Lower lobe of right lung (tissue), 2 donors: ENCODE measurements at places on chromosomes 16 and 17. TPM values are rescaled to one million over a fixed set of nuclear protein-coding genes. Genes with fewer than 3 reads are reported as not detected.

The ODAD4 gene
- total RNA-seq, result 5.4 TPM

The LITAFD gene
- total RNA-seq, result not detected

The CD2BP2 gene
- total RNA-seq, result 52.3 TPM

The MYO19 gene
- total RNA-seq, result 38.9 TPM

The ZPBP2 gene
- total RNA-seq, result not detected

DNA sequence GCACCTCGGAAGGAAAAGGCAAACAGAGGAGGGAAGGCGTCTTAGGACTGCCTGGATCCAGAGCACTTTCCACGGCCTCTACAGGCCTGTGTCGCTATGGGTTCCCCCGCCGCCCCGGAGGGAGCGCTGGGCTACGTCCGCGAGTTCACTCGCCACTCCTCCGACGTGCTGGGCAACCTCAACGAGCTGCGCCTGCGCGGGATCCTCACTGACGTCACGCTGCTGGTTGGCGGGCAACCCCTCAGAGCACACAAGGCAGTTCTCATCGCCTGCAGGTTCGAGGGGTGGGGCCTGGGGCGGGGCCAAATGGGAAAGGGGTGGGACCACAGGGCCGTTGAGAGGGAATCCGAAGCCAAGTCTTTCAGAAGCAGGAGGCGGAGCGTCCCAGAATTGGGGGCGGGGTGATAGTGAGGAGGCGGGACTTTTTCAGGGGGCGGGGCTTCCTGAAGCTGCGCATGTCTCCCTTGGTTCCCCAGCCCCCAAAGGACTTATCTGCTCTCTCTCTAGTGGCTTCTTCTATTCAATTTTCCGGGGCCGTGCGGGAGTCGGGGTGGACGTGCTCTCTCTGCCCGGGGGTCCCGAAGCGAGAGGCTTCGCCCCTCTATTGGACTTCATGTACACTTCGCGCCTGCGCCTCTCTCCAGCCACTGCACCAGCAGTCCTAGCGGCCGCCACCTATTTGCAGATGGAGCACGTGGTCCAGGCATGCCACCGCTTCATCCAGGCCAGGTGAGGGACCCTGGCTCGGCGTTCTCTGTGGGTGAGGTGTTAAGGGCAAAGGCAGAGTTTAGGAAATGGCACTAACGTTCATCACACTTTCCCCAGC is 939 bp downstream of the BCL6B start:
- peak overlapping the region; percentile 59 for H3K4me3 ChIP-seq
- H3K36me3 ChIP-seq, result no peaks in the 10 kb centered on the region
- peaks cover 62% of the 10 kb centered on the region for H3K4me1 ChIP-seq
- peak overlapping the region; percentile 93 for H3K27ac ChIP-seq
- no peaks in the 10 kb centered on the region for H3K27me3 ChIP-seq

DNA sequence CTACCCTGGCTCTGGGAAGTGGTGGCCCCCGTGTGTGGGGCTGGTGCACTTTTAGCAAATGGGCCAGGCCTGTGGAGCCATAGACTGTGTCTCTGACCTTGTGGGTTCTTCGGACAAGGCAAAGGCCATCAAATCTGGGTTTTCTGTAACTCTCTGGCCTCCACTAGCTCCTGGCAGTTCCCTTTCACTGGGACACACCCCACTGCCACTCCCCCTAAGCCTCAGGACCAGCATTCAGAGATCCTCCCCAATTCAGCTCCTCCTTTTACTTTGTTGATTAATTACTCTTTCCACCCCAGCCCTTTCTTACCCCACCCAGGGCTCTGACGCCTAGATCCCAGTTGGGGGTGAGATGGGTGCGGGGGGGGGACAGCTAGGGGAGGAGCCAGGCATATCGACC is 53.9 kb upstream of the IRX3 start:
- no peaks in the 10 kb centered on the region for H3K36me3 ChIP-seq
- H3K27ac ChIP-seq, result no peak overlapping the region
- no peak overlapping the region for H3K4me3 ChIP-seq
- no peak for DNase-seq
- H3K27me3 ChIP-seq, result no peaks in the 10 kb centered on the region
- no peaks in the 10 kb centered on the region for H3K4me1 ChIP-seq

- no peak for DNase-seq
- H3K4me3 ChIP-seq, result no peak overlapping the region
- no peaks in the 10 kb centered on the region for H3K36me3 ChIP-seq
- no peak overlapping the region for H3K27ac ChIP-seq
- no peaks in the 10 kb centered on the region for H3K27me3 ChIP-seq
- peaks cover 18% of the 10 kb centered on the region for H3K4me1 ChIP-seq
Measured at GRCh38 chr16:17339764-17340541, 130.8 kb downstream of the XYLT1 start.

- H3K27me3 ChIP-seq, result no peaks in the 10 kb centered on the region
- no peaks in the 10 kb centered on the region for H3K36me3 ChIP-seq
- H3K27ac ChIP-seq, result no peak overlapping the region
- DNase-seq, result no peak
- peaks cover 71% of the 10 kb centered on the region for H3K4me1 ChIP-seq
Measured at GRCh38 chr17:19305761-19306159, 56.8 kb downstream of the B9D1 start.

- H3K4me1 ChIP-seq, result peaks cover 57% of the 10 kb centered on the region
- H3K27me3 ChIP-seq, result no peaks in the 10 kb centered on the region
- H3K4me3 ChIP-seq, result no peak overlapping the region
- H3K27ac ChIP-seq, result peak overlapping the region; percentile 82
- no peaks in the 10 kb centered on the region for H3K36me3 ChIP-seq
Measured at GRCh38 chr16:19130385-19130784, 16.6 kb downstream of the ITPRIPL2 start.

DNA sequence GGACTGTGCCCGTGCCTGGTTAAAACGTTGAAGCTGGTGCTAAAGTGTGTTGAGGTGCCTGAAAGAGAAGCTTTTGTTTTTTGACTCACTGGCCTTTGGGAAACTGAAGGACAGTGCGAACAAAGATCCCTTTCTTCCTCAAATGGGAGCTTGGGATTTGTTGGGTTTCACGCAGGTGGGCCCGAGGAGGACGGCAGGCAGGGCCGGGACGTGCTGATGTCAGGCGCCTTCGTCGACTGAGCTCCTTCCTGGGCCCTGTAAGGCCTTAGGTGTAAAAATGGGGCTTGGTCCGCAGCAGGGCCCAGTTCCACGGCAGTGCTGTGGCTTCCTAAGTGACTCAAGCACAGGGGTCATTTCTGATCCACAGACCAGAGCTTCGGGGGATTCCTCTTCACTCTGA is 106.9 kb downstream of the BANP start:
- no peak for DNase-seq
- peaks cover 32% of the 10 kb centered on the region for H3K36me3 ChIP-seq
- peaks cover 5% of the 10 kb centered on the region for H3K4me1 ChIP-seq
- H3K4me3 ChIP-seq, result no peak overlapping the region

GRCh38 chr17:74417178-74418045 is 14.5 kb upstream of the GPRC5C start:
- H3K4me3 ChIP-seq, result no peak overlapping the region
- H3K27me3 ChIP-seq, result no peaks in the 10 kb centered on the region
- no peak for DNase-seq
- H3K27ac ChIP-seq, result no peak overlapping the region
- H3K36me3 ChIP-seq, result no peaks in the 10 kb centered on the region

GRCh38 chr16:89256651-89257254 is 39.2 kb downstream of the ZNF778 start:
- H3K4me1 ChIP-seq, result peaks cover 22% of the 10 kb centered on the region
- no peaks in the 10 kb centered on the region for H3K36me3 ChIP-seq
- peak overlapping the region; percentile 55 for H3K4me3 ChIP-seq
- peak overlapping the region; percentile 24 for H3K27ac ChIP-seq
- peak; percentile 70 for DNase-seq

DNA sequence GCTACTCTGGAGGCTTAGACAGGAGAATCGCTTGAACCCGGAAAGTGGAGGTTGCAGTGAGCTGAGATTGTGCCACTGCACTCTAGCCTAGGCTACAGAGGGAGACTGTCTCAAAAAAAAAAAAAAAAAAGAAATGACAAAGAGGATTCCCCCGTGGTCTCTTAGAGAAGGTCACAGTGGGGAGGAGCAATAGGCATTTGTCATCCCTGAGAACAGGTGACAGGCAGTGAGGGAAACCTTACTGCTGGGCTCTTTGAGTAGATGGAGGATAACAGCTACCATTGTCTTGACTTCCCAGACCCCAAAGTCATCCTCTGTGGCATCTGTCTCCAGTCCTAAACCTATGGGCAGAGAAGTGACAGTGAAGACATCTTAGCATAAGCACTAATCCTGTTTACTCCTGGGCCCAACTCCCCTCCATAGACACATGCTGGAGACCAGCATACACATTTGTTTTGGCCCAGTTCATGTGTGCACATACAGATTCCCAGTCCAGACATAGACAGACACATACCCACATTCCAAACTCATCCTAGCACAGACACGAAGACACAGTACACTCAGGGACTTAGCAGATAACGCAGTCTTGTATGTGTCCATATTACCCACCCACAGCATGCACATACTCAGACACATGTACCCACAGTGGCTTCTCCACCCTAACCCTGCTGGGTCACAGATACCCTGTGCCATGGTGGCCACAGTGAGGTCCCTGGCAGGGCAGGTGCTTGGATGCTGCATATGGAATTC is 2.7 kb downstream of the ESRP2 start:
- peak overlapping the region; percentile 94 for H3K27ac ChIP-seq
- H3K4me3 ChIP-seq, result peak overlapping the region; percentile 32
- H3K36me3 ChIP-seq, result peaks cover 48% of the 10 kb centered on the region
- H3K27me3 ChIP-seq, result no peaks in the 10 kb centered on the region
- no peak for DNase-seq

GRCh38 chr17:39740357-39741111 is 2.8 kb downstream of the GRB7 start:
- H3K27me3 ChIP-seq, result peaks cover 39% of the 10 kb centered on the region
- peaks cover 24% of the 10 kb centered on the region for H3K4me1 ChIP-seq
- no peak for DNase-seq

- H3K4me1 ChIP-seq, result peaks cover 12% of the 10 kb centered on the region
- no peak for DNase-seq
- no peak overlapping the region for H3K4me3 ChIP-seq
- no peak overlapping the region for H3K27ac ChIP-seq
- H3K27me3 ChIP-seq, result no peaks in the 10 kb centered on the region
- H3K36me3 ChIP-seq, result no peaks in the 10 kb centered on the region
Measured at GRCh38 chr16:53844804-53845203, 140.8 kb downstream of the FTO start.

DNA sequence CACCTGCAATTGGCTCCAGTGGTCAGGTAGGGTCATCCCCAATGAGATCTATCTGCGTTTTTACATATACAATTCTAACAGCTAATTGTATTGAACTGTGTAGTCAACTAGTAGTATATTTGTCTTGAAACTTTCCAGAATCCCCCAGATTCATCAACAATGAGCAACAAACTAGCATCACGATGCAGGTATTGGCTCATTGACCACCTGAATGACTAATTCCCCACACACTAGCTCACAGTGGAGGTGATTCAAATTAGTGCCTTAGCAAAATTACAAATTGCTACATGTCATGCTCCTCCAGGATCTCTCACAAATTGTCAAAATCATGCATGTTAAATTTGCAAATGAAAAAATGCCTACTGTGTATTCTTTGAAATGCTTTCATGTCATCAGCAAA is 62.8 kb upstream of the MPHOSPH6 start:
- H3K27me3 ChIP-seq, result no peaks in the 10 kb centered on the region
- no peak overlapping the region for H3K4me3 ChIP-seq
- peaks cover 4% of the 10 kb centered on the region for H3K4me1 ChIP-seq
- H3K36me3 ChIP-seq, result no peaks in the 10 kb centered on the region

DNA sequence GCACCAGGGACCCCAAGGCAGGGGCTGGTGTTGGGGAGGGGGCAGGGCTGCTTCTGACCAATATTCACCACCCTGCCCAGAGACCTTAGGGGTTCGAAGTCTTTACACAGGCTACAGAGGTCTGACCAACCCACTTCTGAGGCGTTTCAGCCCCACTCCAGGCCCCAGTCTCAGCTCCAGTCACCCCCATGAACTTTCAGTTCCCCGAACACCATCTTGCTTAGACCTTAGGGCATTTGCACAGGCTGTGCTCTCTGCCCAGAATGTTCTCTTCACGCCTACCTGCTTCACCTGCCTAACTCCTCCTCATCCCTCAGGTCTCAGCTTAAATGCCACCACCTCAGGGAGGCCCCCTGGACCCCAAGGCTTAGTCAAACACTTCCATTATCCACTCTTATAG is 25.8 kb upstream of the CPNE2 start:
- peaks cover 12% of the 10 kb centered on the region for H3K36me3 ChIP-seq
- H3K4me3 ChIP-seq, result no peak overlapping the region

DNA sequence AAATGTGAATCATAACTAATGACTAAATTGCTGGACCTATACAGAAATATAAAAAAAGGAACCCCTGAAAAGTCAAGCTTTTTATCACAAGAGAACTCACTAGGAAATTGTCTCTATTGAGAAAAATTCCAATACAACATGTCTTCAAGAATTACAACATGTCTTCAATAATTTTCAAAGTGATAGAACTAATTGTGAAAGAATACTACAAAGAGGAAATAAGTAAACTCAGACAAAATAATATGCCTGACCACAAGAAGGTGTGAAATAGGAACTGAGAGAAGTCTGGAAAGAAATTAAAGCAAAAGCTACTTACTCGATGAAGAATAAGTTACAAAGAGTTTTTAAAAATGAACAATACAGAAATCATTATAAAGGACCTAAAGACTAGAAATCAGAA is 29.9 kb upstream of the OR1G1 start:
- H3K27ac ChIP-seq, result no peak overlapping the region
- DNase-seq, result no peak
- H3K27me3 ChIP-seq, result peaks cover 4% of the 10 kb centered on the region
- H3K4me3 ChIP-seq, result no peak overlapping the region
- no peaks in the 10 kb centered on the region for H3K4me1 ChIP-seq

DNA sequence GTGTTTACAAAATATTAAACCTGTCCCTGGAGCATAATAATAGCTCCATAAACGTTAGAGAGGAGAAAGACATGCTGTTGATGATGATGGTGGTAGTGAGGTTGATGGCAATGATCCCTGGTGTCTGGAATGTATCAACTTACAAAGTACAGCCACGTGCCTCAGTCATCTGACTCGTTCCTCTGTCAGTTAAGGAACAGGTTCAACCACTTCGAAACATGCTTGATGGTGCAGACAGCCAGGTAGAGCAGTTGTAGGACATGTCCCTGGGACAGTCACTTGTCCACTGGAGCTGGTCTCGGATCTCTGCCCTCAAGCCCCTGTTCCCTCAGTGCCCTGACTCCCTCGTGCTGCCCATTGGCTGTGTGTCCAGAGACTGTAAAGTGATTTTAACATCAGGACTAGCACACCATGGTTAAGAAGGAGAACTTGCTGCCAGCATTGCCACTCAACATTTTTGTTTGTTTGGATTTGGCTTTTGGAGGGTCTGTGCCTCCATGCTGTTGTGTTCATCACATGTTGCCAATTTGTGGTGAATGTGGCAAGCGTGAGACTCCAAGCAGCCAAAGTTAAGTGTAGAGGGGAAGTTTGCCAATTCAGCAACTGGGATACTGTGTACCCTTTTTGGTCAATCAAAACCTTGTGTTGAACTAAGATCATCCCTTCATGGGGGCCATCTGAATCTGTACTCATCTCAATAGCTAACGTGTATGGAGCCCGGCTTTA is 16.3 kb upstream of the SALL1 start:
- no peak overlapping the region for H3K4me3 ChIP-seq
- H3K27ac ChIP-seq, result no peak overlapping the region
- H3K4me1 ChIP-seq, result no peaks in the 10 kb centered on the region

- no peak overlapping the region for H3K4me3 ChIP-seq
- H3K27ac ChIP-seq, result no peak overlapping the region
- no peaks in the 10 kb centered on the region for H3K27me3 ChIP-seq
- H3K36me3 ChIP-seq, result peaks cover 78% of the 10 kb centered on the region
Measured at GRCh38 chr17:80884811-80885210, 106.8 kb upstream of the CHMP6 start.
